Naive thymus-derived CD8-positive, alpha-beta T cell (primary cell): ENCODE measurements at places on chromosomes 5 and 9. TPM values are rescaled to one million over a fixed set of nuclear protein-coding genes. Genes with fewer than 3 reads are reported as not detected.
A peak's percentile ranks its signal among the peaks of the same experiment; 100 is the strongest.

GRCh38 chr5:137501846-137502406, 2.8 kb upstream of the SPOCK1 start:
- no peaks in the 10 kb centered on the region for H3K36me3 ChIP-seq

GRCh38 chr5:65098393-65098792, 329.7 kb downstream of the CWC27 start:
- no peak overlapping the region for H3K4me3 ChIP-seq
- peaks cover 24% of the 10 kb centered on the region for H3K4me1 ChIP-seq
- H3K27ac ChIP-seq, result no peak overlapping the region
- no peaks in the 10 kb centered on the region for H3K36me3 ChIP-seq
- H3K27me3 ChIP-seq, result no peaks in the 10 kb centered on the region

GRCh38 chr5:137206030-137206715, 293.0 kb downstream of the SPOCK1 start:
- no peaks in the 10 kb centered on the region for H3K4me1 ChIP-seq
- peaks cover 9% of the 10 kb centered on the region for H3K27me3 ChIP-seq
- no peak overlapping the region for H3K27ac ChIP-seq
- DNase-seq, result no peak
- no peak overlapping the region for H3K4me3 ChIP-seq

- no peaks in the 10 kb centered on the region for H3K27me3 ChIP-seq
- no peaks in the 10 kb centered on the region for H3K36me3 ChIP-seq
- H3K4me3 ChIP-seq, result no peak overlapping the region
- H3K27ac ChIP-seq, result no peak overlapping the region
Observed at GRCh38 chr5:81650987-81651386, 99.9 kb downstream of the SSBP2 start.

DNA sequence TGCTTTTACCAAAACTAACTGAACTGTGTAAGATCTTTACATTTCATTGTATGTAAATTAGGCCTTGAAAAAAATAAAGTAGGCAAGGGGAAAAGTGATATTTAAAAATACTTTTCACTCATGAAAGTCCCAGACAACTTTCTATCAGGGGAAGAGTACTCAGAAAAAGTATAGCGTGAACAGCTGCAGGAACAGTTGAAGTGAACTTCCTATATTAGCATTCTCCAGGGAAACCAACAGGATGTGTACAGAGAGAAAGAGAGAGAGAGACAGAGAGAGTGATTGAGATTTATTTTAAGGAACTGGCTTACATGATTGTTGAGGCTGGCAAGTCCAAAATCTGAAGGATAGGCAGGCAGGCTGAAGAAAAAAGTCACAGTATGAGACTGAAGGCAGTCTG, 42.0 kb downstream of the ERMP1 start:
- peaks cover 50% of the 10 kb centered on the region for H3K4me1 ChIP-seq
- H3K4me3 ChIP-seq, result no peak overlapping the region
- peaks cover 46% of the 10 kb centered on the region for H3K36me3 ChIP-seq
- peak overlapping the region; percentile 28 for H3K27ac ChIP-seq

DNA sequence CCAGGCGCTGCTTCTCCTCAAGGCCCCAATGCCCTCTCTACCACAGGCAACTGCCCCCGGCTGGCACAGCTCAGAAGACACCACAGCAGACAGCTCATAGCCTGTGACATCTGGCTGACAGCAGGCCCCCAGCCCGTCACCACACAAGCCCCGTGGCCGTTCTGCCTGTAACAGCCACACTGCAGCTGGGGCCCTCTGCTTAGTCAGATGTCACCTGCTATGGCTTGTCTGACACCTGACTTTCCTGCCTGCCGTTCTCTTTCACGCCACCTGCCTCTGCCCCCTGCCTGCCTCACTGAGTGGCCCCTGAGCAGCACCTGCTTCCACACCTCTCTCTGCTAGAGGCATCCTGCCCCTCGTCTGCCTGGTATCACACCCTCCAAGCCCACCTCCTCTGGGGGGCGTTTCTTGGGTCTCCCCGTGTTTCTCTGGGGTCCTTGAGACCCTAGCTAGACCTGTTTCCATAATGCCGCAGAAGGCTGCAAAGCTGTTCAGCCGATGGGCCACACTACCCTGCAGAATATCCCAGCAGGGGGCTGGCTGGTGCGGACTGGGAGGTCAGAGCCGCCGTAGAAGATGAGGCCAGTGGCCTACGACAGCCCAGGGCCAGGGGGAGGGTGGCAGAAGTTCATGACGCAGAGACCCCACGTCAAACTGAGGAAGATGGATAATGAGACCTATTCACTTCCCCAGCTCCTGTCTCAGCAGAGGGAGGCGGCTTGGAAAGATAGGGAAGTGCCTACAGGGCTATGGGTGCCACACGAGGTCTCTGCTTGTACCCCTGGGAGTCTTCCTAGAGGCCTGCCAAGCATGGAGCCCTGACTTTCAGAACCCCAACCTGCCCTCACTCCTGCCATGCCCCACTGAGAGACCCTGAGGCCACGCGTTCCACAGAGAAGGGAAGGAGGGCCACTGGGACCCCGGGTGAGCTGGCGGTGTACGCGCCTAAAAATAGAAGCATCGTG, 95.1 kb downstream of the ZNF354C start:
- H3K4me3 ChIP-seq, result no peak overlapping the region
- no peak overlapping the region for H3K27ac ChIP-seq
- H3K36me3 ChIP-seq, result no peaks in the 10 kb centered on the region
- H3K27me3 ChIP-seq, result no peaks in the 10 kb centered on the region
- DNase-seq, result no peak

DNA sequence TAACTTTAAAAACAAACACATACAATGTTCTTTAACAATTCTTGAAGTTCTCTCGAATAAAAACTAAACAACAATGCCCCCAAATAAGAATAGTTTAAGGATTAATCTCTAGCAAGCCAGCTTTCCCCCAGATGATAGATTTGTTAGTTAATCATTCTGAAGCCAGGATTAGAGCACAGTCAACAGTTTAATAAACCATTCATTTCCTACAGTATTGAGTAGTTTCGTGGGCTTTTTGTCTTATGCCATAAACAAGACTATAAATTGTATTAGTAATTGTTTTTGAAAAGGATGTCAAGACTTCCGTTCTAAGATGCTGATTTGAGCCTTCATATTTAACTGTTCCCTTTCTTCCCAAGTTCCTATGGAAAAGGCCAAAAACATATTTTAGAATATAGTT, 136.6 kb downstream of the PIK3R1 start:
- no peak overlapping the region for H3K4me3 ChIP-seq
- no peaks in the 10 kb centered on the region for H3K36me3 ChIP-seq
- no peak overlapping the region for H3K27ac ChIP-seq
- no peaks in the 10 kb centered on the region for H3K27me3 ChIP-seq

- peaks cover 2% of the 10 kb centered on the region for H3K27me3 ChIP-seq
- H3K27ac ChIP-seq, result no peak overlapping the region
- no peak overlapping the region for H3K4me3 ChIP-seq
- H3K4me1 ChIP-seq, result no peaks in the 10 kb centered on the region
- no peaks in the 10 kb centered on the region for H3K36me3 ChIP-seq
- DNase-seq, result no peak
Observed at GRCh38 chr5:147359101-147359500, 124.3 kb downstream of the STK32A start.

- no peak overlapping the region for H3K27ac ChIP-seq
- H3K4me1 ChIP-seq, result no peaks in the 10 kb centered on the region
- H3K27me3 ChIP-seq, result no peaks in the 10 kb centered on the region
- H3K4me3 ChIP-seq, result no peak overlapping the region
- DNase-seq, result no peak
- H3K36me3 ChIP-seq, result no peaks in the 10 kb centered on the region
Observed at GRCh38 chr5:354581-355378, 33.3 kb downstream of the AHRR start.

DNA sequence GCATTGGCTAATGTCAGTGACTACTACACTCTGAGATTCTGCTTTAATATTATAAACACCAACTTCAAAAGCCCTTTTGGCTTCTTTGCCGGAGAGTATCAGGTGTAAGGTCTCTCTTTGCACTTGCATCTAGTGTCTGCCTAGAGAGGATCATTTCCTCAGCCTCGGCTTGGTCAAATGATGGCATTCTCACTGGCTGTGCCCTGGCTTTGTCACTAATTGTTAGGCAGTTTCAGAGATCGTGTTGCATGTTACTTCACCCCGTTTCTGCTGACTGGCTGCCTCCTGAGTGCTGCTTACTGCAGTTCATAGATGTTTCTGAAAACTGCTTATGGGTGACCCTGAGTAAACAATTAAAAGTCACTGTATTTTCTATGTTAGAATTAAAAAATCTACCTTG, 48.8 kb downstream of the SLC1A3 start:
- H3K4me3 ChIP-seq, result no peak overlapping the region
- H3K4me1 ChIP-seq, result peaks cover 4% of the 10 kb centered on the region
- H3K27me3 ChIP-seq, result peaks cover 20% of the 10 kb centered on the region

DNA sequence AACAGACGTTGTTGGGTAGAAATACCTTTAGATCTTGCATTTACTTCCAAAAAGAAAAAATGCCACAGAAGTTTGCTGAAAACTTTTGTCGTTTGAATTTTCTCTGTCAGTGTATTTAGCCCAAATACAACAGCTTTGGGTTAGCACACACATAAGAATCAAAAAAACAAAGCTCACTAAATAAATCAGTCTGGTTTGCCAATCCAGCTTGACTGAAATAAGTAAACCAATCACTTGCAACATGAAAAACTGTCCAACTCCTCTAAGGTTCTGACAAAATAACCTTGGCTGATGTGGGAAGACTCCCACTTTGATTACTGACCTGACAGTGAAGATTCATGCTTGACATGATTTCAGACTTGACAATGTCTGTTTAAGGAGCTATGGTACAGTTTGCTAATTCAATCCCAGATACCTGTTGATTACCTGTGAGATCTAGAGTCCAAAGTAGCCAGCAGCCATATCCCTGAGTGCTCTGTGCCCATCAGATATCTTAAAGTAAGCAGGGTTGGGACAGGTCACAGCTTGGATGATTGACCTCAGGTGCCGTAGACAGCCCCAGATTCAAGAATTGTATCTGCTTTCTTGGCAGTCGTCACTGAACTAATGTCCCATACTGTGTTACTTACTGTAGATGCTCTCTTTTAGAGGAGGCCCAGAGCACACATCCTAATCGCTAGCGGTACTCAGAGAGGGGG, 727 bp downstream of the IGIP start:
- no peak for DNase-seq
- H3K36me3 ChIP-seq, result no peaks in the 10 kb centered on the region
- H3K4me3 ChIP-seq, result no peak overlapping the region
- H3K27ac ChIP-seq, result no peak overlapping the region
- H3K4me1 ChIP-seq, result peaks cover 47% of the 10 kb centered on the region

DNA sequence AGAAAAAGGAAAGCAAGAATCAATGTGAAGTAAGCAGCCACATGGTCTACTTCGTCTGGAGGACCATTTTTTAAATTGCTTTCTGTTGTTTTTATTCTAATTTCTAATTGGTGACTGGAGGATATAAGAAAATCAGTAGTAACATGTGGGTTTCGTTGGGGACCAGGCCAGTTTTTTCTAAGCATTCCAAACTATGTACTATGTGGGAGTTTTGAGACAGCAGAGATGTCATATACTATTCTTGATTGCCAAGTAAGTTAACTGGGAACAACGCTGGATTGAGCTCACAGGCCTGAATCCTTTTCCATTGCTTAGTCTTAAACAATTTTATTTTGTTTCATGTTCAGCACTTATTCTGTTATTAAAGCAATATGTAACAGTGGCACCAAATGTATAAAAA, 225.7 kb downstream of the TMEM167A start:
- no peak overlapping the region for H3K27ac ChIP-seq
- H3K27me3 ChIP-seq, result no peaks in the 10 kb centered on the region

DNA sequence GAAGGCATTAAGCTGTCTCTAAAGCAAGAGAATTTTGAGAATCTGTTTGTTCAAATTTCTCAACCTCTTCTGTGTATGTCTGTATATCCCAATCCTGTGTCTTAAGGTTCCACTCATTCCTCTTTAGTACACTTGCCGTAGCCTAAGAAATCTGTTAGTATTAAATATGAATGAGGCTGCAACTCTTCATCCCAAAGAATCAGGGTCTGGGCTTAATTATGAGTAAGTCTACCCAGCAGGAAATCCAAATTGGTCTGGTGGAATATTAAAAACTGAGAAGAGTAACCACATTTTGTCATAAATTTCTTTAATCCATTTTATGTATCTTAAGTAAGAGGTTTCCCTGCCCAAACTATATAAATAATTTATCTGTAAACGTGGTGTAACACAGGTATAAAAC, 1171.2 kb downstream of the CDH12 start:
- no peaks in the 10 kb centered on the region for H3K27me3 ChIP-seq
- H3K4me3 ChIP-seq, result no peak overlapping the region
- no peaks in the 10 kb centered on the region for H3K4me1 ChIP-seq
- no peak overlapping the region for H3K27ac ChIP-seq

GRCh38 chr5:168368854-168369253, 77.4 kb downstream of the WWC1 start:
- peaks cover 5% of the 10 kb centered on the region for H3K36me3 ChIP-seq
- no peak overlapping the region for H3K27ac ChIP-seq
- DNase-seq, result no peak
- H3K4me3 ChIP-seq, result no peak overlapping the region
- no peaks in the 10 kb centered on the region for H3K4me1 ChIP-seq

DNA sequence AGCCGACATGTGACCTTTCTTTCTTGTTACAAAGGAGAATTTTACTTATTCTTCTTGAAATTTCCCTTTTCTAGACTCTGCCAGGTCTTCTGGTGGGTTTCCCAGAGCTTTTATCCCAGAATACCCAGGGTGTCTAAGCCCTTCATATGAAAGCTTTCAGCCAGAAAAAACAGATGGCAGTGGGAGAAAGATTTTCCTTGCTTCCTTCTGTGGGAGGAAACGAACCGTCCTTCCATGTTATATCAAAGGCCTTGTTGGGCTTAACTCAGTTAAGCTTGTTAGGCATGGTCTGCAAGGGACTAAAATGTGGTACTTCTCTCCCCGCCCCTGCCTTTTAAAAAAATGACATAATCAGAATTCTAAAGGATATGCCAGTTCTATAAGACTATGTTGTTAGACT, 47.5 kb downstream of the SPATA31D1 start:
- no peak for DNase-seq
- H3K4me1 ChIP-seq, result no peaks in the 10 kb centered on the region
- no peaks in the 10 kb centered on the region for H3K27me3 ChIP-seq
- H3K27ac ChIP-seq, result no peak overlapping the region
- H3K4me3 ChIP-seq, result no peak overlapping the region
- H3K36me3 ChIP-seq, result no peaks in the 10 kb centered on the region

- H3K27ac ChIP-seq, result no peak overlapping the region
- no peaks in the 10 kb centered on the region for H3K4me1 ChIP-seq
- H3K36me3 ChIP-seq, result no peaks in the 10 kb centered on the region
- no peaks in the 10 kb centered on the region for H3K27me3 ChIP-seq
- H3K4me3 ChIP-seq, result no peak overlapping the region
Observed at GRCh38 chr5:13591621-13592020, 352.9 kb downstream of the DNAH5 start.

DNA sequence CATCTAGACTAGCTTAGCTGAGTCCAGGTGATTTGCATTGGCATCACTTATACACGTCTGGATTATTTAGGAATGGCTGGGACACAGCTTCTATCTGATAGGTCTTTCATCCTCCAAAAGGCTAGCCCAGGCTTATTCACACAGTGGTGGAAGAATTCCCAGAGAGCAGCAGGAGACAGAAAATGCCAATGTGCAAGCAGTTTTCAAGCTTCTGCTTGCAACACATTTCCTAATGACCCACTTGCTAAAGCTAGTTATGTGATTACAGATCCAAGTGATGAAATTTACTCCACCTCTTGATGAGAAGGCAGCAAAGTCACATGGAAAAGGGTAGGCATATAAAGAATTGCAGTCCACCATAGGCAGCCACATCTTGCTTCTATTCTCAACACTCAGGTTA, 44.2 kb upstream of the MAST4 start:
- no peak overlapping the region for H3K27ac ChIP-seq
- peaks cover 3% of the 10 kb centered on the region for H3K27me3 ChIP-seq
- H3K36me3 ChIP-seq, result peaks cover 2% of the 10 kb centered on the region
- no peak overlapping the region for H3K4me3 ChIP-seq

The DND1 gene
- not detected for polyA plus RNA-seq

The PCDH1 gene
- polyA plus RNA-seq, result 0.06 TPM

The RC3H2 gene
- 17.1 TPM for polyA plus RNA-seq

The CARTPT gene
- not detected for polyA plus RNA-seq

The SAXO1 gene
- polyA plus RNA-seq, result 0.10 TPM
